Adipose tissue (tissue), 3 donors: ENCODE measurements at places on chromosomes 6 and 20. TPM values are rescaled to one million over a fixed set of nuclear protein-coding genes. Genes with fewer than 3 reads are reported as not detected.

Gene JPH2
- polyA plus RNA-seq: 1.6 TPM

Gene RMND1
- 17.9 TPM for polyA plus RNA-seq

Gene C20orf144
- polyA plus RNA-seq: 0.11 TPM

Gene SIRPB1
- polyA plus RNA-seq: 5.6 TPM

Gene ZNF311
- 0.61 TPM for polyA plus RNA-seq
